T-helper 1 cell (primary cell): ENCODE measurements at places on chromosomes 1 and 21.

- DNase-seq: no peak
Observed at GRCh38 chr1:195902779-195903178, 705.5 kb downstream of the KCNT2 start.

DNA sequence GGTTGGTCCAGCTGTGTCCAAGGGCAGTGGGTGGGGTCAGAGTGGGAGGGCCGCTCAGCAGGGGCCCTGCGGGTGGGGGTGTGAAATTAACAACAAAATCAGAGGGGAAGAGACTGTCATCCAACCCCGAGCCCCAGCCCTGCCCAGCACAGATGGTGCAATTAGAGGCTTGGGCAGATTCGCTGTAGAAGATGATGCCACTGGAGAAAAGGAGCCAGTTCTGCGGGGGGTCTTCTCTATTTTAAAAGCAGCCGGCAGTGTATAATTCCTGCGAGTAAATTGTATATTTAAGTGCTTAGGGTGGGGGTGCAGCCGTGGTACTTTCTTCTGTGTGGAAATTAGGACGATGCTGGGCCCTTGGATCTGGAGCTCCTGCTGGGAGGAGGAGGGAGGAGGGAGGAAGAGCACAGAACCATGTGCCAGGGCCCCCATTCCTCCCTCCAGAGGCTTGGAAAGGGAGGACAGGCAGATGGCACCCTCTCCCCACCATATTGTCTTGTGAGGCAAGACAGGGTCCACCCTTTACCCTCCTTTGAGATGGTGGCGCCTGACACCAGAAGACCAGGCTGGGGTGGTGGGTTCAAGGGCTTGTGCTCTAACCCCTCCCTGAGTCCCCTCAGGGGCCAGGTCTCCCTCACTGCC is 89.2 kb downstream of the ACTL8 start:
- no peak for DNase-seq

GRCh38 chr1:3910049-3910731 is 10.1 kb upstream of the C1orf174 start:
- DNase-seq: no peak

DNA sequence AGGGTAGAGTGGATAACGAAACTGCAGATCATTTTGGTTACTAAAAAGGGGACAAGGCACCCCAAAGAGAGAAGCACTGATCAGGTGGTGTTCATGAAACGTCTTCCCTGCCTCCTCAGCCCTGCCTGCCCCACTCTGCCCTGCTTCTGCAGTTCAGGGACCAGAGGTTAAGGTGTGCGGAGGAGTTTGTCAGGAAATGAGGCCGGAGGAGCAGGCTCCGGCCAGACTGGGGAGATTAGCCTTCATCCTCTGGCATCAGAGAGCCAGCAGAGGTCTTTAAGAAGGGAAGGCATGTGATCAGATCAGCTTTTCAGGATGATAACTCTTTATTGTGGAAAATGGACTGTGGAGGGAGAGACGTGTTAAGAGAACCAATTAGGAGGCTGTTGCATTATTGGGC is 291.9 kb upstream of the NR5A2 start:
- DNase-seq: no peak

GRCh38 chr1:80869299-80869698 is 931.4 kb upstream of the ADGRL2 start:
- DNase-seq: no peak

GRCh38 chr1:67824766-67825165 is 8.5 kb downstream of the GNG12 start:
- DNase-seq: no peak

GRCh38 chr1:27322569-27323240 is 742 bp downstream of the TMEM222 start:
- no peak for DNase-seq

- no peak for DNase-seq
Observed at GRCh38 chr1:180632326-180633056, 669 bp downstream of the XPR1 start.

DNA sequence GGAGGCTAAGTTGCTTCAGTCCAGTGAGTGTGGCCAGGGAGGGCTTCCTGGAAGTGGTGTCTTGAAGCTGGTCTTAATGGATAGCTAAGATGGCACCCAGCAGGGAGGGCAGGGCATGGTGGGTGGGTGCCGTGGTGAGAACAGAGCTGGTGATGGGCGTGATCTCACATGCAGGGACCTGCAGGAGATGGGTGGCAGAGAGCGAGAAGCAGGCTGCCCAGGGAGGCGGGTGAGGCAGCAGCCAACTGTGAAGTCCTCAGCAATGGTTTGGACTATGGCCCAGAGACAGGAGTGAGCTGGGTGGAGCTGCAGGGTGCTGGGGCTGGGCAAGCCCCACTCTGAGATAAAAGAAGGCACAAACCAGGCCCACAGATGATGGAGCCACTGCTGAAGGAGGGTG is 50.7 kb downstream of the UMODL1 start:
- DNase-seq: no peak

DNA sequence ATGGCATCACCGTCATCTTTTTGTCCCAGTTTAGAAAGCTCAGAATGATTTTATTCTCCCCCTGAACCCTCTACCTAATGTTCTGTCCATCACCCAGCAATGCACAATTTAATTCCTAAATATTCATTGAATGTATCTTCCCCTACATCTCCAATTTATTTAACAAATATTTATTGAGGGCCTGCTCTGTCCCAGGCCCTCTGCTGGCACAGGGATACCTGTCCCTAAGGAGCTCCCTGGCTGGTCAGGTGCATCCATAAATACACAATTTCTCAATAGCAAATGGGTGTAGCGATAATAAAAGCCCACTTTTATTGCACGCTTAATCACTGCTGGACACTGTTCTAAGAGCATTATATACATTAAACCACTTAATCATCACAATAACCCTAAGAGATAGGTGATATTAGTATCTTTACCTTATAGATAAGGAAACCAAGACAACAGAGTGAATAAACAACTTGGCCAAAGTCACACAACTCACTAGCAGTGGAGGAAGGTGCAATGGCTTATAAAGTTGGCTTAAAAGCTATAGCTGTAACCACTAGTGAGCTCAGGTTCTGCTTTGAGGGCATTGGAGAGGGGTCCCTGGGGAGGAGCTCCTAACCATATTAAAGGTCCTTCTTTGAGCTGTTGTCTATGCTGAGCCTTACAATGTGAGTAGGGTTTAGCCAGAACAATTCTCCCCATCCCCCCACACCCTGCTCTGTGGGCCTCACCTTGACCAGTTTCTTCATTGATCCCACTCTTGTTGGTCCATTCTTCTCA is 126.3 kb upstream of the JUN start:
- no peak for DNase-seq

GRCh38 chr21:26686278-26686677 is 113.2 kb upstream of the CYYR1 start:
- no peak for DNase-seq

DNA sequence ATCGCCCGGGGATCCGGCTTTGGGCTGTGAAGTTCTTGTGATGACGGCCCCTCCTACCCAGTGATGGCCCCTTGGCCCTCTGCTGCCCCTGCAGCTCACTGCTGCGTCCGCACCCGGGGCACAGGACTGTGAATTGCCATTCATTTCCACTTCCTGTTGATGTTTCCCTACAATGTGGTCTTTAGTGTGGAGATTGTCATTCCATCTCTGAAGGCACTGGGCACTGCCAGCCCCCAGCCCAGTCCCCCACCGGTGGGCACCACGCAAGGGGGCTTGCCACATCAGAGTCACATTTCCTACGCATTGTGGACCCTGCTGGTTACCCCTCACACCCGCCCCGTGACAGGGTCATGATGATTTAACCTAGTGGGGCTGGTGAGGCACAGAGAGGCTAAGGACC is 2.5 kb upstream of the MX2 start:
- no peak for DNase-seq
